ENCODE measurements at places on chromosomes 2 and 18.

DNA sequence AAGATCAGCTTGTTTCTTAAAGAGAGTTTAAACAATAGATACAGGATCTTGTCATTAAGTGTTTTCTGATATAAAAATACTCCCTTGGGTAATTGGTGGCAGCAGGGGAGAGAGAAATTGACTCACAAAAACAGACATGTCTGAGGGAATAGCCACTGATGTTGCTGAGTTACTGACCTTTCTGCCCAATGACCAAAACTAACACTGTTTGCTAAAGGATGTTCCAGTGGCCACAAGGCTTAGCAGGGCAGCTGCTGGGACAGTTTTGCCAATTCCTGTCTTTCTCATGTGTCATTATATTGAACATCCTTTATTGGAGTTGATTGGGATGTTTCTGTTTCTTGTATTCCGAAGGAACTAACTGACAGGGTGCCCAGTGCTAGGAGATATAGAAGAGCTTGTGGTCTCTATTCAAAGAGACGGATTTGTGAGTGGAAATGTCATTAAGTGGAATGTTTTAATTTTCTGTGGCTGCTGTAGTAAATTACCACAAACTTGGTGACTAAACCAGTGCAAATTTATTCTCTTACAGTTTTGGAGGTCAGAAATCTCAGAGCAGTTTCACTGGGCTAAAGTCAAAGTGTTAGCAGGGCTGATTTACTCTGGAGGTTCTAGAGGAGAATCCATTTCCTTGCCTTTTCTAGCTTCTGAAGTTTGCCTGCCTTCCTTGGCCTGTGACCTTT, 124.8 kb upstream of the RMDN2 start:
- DNase-seq = no peak

- DNase-seq = no peak
Measured at GRCh38 chr2:230940471-230940815, 15.4 kb upstream of the GPR55 start.

DNA sequence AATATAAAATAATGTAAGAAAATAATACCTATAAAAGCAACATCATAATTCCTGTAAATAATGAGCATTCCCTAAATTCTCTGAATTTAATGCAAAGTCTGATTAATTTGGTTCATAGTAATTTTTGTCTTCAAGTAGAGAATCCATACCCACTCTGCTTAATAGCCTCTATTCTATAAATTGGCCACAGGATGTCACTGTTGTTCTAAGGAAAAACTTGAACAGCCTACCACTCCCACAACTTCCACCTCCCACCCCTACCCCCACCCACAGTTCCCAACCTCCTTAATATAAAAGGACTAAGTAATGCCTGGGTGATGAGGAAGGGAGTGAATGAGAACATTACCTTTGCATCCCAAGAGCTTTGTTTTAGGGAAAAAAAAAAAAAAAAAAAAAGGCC, 27.2 kb upstream of the BBS5 start:
- DNase-seq = peak; percentile 62

- peak; percentile 14 for DNase-seq
Measured at GRCh38 chr2:183063083-183063482, 15.5 kb upstream of the DUSP19 start.
